ENCODE measurements at places on chromosomes 7 and 10.

- no peak overlapping the region for H3K4me3 ChIP-seq
- H3K27me3 ChIP-seq, result no peaks in the 10 kb centered on the region
Measured at GRCh38 chr7:105270117-105270516, 118.6 kb downstream of the SRPK2 start.

DNA sequence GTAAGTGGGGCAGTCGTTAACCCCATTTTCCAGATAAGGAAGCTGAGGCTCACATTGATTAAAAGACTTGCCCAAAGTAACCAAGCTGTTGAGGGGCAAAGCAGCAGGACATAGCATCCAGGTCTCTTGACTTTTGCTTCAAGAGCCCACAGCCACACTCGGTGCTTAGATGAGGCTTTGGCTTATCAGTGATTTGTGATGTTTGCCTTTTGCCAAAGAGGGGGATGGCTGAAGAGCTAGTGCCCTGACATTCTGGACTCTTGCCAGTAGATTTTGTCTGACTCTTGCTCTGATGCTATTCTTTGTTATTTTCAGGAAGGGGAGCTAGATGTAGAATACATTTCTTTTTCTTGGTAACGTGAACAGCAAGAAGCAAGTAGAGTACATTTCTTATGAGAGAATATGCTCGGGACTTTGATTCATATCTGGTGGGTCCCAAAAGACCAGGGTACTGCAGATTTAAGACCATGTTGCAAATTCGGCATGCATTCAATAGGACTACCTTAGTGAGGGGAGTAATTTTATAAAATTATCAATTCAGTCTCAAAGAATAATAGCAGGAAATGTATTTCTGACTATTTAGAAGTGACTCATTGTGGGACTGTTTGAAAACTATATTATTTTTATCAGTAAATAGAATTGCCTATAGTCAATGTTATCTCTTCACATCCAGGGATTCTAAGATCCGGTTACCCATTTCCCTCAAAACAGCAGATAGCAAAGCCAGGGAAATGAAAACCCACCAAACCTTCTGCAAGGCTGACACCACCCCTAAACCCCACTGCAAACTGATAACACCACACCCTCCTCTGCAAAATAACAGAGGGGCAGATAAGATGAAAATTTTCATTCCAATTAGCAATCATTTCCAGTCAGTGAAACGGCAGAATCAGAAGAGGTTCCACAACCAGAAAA is 180.0 kb upstream of the BMPER start:
- peaks cover 5% of the 10 kb centered on the region for H3K27me3 ChIP-seq
- peaks cover 11% of the 10 kb centered on the region for H3K4me1 ChIP-seq
- no peak overlapping the region for H3K4me3 ChIP-seq
- DNase-seq, result no peak
- no peaks in the 10 kb centered on the region for H3K36me3 ChIP-seq
- H3K27ac ChIP-seq, result no peak overlapping the region

GRCh38 chr10:52782554-52782953 is 10.0 kb upstream of the MBL2 start:
- no peak overlapping the region for H3K27ac ChIP-seq
- no peak for DNase-seq
- H3K36me3 ChIP-seq, result no peaks in the 10 kb centered on the region
- H3K4me3 ChIP-seq, result no peak overlapping the region

DNA sequence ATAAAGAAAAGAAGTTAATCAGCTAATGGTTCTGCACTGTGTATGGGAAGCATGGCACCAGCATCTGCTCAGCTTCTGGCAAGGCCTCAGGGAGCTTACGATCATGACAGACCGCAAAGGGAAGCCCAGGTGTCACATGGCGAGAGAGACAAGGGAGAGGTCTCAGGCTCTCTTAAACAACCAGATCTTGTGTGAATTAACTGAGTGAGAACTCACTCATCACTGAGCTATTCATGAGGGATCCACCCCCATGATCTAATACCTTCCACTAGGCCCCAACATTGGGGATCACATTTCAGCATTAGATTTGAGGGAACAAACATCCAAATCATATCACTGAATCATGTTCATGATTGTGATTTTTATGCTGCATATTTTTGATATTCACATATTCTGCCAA is 5.8 kb downstream of the USP54 start:
- H3K4me3 ChIP-seq, result no peak overlapping the region
- no peaks in the 10 kb centered on the region for H3K36me3 ChIP-seq
- peaks cover 6% of the 10 kb centered on the region for H3K4me1 ChIP-seq
- peak; percentile 28 for DNase-seq

GRCh38 chr7:148898845-148899484 is 14.9 kb upstream of the EZH2 start:
- H3K27me3 ChIP-seq, result peaks cover 10% of the 10 kb centered on the region
- no peaks in the 10 kb centered on the region for H3K36me3 ChIP-seq
- no peak overlapping the region for H3K4me3 ChIP-seq

DNA sequence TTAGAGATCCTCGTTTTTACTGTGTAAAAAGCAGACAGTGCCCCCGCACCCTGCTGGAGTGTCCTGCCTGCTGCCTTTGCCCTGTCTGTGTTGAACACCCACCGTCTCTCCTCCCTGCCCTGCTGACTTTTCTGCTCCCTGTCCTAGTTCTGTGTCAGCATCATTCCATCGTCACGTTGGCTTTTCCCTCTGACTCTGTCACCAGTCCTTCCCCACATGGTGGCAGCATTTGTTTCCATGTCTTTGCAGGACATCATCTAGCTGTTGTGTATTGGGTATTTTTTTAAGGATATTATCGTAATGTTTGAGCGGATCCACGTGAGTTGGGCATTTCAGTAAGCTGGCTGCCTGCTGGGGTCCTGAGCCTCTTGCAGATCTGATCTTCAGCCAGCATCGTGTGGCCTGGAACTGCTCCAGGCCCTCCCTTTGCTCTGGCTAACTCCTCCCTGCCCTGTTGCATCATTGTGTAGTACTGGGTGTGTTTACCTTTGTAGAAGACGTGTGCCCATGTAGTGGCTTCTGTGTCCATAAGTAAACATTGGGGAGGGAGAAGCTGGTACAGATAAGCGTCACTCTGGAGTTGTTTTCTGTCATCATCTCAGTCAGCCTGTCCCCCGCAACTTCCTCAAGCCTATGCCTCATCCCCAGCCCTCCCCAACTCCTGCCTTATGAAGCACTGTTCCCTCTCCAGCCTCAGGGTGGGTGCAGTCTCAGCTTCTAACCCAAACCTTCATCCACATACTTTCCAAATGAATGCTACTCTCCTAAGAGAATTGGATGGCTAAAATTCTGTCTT is 44.3 kb downstream of the TRRAP start:
- no peak overlapping the region for H3K4me3 ChIP-seq
- H3K36me3 ChIP-seq, result peaks cover 55% of the 10 kb centered on the region
- no peaks in the 10 kb centered on the region for H3K27me3 ChIP-seq
- DNase-seq, result peak; percentile 76
- H3K27ac ChIP-seq, result peak overlapping the region; percentile 55

- no peaks in the 10 kb centered on the region for H3K4me1 ChIP-seq
- no peaks in the 10 kb centered on the region for H3K36me3 ChIP-seq
- H3K27me3 ChIP-seq, result no peaks in the 10 kb centered on the region
Measured at GRCh38 chr7:69182596-69183467, 415.4 kb upstream of the AUTS2 start.

All from IMR-90 (cell line).